ENCODE measurements at places on chromosomes 7 and 10.

GRCh38 chr10:89151857-89152256 is 55.3 kb downstream of the CH25H start:
- no peak overlapping the region for H3K4me3 ChIP-seq
- H3K4me1 ChIP-seq = no peaks in the 10 kb centered on the region
- no peak for DNase-seq

DNA sequence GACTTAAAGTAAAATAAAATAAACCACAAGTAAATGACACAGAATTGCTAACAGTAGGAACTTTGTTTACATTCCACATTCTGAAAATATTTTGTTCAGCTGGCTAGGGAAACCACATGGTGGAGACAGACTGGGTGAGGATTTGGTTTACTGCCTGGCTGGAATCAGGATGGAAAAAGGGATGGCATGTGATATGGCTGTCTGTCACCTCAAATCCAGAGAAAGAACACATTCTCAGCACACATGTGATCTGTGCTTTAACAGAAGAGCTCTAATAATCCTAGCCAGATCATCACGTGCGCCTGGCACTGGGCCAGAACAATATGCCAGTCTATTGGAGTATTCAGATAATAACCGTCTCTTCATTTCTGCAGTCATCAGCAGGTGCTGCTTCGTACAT is 90.9 kb upstream of the PIP4K2A start:
- H3K27me3 ChIP-seq = no peaks in the 10 kb centered on the region
- H3K4me1 ChIP-seq = no peaks in the 10 kb centered on the region
- no peak overlapping the region for H3K4me3 ChIP-seq
- no peak for DNase-seq
- H3K36me3 ChIP-seq = no peaks in the 10 kb centered on the region

DNA sequence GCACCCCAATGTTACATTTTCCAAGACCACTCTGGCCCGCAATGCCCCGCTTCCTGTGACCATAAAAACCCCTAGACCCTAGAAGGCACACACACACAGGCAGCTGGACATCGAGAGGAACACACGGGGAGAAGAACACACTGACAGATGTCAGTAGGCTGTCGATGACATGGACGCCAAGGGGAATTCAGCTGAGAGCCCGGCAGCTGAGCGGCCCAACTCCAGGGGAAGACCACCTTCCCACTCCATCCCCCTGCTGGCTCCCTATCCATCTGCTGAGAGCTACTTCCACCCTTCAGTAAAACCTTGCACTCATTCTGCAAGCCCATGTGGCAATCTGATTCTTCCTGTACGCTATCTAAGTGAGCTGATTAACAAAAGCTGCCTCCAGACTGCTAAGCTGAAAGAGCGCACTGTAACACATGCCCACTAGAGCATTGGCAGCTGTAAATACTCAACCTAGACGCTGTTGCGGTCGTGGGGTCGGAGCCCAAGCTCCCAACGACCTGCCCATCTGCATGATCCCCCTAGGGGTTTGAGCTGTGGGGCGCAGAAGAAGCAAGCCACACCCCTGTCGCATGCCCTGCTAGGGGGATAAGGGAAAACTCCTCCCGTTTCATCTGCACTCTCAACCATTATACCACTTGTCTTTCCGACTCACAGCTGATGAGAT is 843.6 kb upstream of the POT1 start:
- DNase-seq = peak; percentile 48
- no peaks in the 10 kb centered on the region for H3K27me3 ChIP-seq
- peaks cover 3% of the 10 kb centered on the region for H3K4me1 ChIP-seq

DNA sequence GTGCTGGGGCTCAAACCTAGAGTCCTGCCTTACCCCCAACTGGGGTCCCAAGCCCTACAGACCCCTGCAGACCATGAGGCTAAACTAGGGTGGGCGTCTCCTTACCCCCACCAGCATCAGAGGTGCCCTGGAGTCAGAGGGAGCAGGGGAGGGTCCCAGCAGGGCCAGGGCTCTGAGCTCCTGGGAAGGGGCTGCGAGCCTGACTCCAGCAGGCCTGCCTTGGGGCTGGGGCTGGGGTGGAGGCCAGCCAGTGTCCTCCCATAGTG is 1.3 kb downstream of the SNCG start:
- H3K27ac ChIP-seq = no peak overlapping the region
- H3K36me3 ChIP-seq = no peaks in the 10 kb centered on the region
- DNase-seq = no peak
- no peak overlapping the region for H3K4me3 ChIP-seq
- peaks cover 52% of the 10 kb centered on the region for H3K4me1 ChIP-seq
